ENCODE measurements at places on chromosomes 16 and 17.
A peak's percentile ranks its signal among the peaks of the same experiment; 100 is the strongest.

GRCh38 chr17:76907352-76907751, 39.1 kb downstream of the MGAT5B start:
- no peak for DNase-seq

GRCh38 chr17:39676198-39676819, 8.1 kb downstream of the PNMT start:
- peak; percentile 20 for DNase-seq

- no peak for DNase-seq
These were observed 27.1 kb downstream of the MMD start for GRCh38 chr17:55394357-55395021.

- DNase-seq, result no peak
These were observed 21.8 kb downstream of the DRC3 start for GRCh38 chr17:17994271-17995069.

DNA sequence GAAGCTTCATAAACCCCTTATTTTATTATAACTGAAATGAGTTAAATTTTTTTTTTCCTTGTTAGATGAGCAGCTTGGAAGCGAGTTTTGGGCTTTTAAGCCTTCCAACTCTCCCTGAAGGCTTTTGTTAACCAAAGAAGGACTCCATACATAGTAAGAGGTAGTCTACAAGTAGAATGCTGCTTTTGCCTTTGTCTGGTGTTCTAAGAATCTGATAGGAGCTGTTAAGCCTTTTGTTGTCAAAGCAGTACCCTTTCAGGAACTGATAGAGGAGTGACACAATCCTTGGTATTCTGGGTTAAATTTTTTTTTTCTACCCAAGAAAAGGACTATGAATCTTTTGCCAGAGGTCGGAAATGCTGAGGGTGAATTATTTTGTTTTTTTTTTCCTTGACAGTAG, 26.1 kb downstream of the MAP2K4 start:
- no peak for DNase-seq

GRCh38 chr16:5907544-5907943, 809.9 kb upstream of the EEF2KMT start:
- no peak for DNase-seq

DNA sequence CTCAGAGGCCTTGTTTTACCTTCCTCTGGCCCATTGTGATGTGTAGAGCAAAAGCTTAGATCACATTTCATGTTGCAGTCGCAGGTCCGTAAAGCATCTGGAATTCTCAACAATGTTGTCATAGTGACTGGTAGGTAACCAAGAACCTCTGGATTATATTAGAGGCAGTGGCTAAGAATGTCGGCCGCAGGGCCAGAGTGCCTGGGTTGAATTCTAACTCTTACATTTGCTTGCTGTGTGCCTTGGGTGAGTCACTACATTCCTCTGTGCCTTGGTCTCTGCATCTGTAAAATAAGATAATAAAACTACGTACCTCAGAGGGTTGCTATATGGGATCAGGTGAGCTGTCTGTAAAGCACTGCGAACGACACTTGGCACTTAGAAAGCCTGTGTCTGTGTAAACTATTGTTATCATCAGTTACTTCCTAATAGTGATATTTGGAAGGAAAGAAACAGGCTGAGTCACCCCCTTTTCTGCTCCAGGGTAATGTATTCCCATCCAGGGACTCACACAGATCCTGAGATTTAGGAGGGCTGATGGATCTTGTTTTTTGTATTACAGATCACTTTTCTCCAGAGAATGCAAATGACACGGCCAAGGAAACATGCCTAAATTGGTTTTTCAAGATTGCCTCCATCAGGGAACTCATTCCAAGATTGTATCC, 52.2 kb downstream of the VPS35L start:
- no peak for DNase-seq

DNA sequence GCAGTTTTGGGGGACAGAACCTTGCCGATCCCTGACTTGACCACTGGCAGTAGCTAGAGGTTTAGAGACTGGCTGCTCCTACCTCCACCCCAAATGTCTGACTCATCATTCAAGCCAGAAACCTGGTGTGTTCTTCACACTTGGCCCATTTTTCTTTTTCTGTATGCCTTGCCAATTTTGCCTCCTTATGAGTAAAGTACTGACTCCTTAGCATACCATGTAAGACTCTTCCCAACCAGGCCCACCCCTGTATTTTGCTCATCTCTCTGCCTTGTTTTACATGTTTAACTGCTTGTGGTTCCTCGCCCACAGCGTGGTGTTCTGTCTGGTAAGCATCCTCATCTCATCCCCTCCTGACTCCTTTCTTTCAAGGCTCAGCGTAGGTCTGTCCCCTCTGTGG, 37.9 kb downstream of the NUP88 start:
- DNase-seq, result no peak

DNA sequence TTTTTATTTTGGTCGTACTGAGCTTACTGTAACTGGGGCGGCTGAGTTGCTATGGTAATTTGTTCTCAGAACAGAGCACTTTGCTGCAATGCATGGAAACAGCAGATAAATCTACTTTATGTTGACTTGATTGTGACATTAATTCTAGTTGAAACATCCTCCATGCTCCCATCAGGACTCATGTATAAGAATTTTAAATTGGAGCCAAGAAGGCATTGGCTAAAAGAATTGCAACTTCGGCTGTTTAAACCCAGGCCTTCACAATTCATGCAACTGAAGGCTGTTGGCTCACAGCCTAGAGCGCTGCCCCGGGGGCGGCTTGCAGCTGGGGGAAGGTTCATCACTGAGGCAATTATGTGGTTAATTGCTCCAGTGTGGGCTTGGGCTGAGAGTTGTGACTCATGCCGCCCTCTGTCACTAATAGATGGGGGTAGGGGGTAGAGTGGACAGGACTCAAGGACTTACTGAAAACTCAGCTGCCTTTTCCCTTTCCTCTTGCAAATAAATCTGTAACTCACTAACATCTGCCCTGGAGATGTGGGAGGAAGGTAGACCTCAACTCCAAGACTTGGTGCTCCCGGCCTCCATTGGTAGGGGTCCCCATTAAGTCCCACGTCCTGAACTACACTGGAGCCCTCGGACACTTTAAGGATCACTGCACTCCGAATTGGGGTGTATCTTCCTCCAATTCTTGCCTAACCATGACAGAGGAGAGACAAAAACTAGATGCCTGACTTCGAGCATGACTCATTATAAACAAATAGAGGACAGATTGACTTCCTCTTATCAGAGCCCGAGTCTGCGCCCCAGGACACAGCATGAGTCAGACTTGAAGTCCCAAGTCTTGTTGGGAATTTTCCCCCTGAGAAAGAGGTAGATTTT, 37.5 kb downstream of the ERCC4 start:
- no peak for DNase-seq

DNA sequence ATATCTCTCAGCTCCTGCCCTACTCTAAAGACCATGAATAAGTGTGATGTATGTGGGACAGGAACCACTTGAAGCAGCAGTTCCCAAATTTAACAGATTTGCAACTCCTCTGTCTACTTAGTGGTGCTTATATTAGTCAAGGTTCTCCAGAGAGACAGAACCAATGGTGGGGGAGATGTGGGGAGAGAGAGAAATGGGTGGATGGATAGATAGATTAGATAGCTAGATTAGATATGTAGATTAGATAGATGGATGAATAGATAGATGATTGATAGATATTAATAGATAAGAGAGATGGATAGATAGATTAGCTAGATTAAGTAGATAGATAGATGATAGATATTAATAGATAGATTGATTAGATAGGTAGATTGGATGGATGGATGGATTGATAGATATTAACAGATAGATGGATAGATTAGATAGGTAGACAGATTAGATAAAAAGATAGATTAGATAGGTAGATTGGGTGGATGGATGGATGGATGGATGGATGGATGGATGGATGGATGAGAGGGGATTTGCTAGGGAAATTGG, 154.0 kb upstream of the NOL11 start:
- no peak for DNase-seq

DNA sequence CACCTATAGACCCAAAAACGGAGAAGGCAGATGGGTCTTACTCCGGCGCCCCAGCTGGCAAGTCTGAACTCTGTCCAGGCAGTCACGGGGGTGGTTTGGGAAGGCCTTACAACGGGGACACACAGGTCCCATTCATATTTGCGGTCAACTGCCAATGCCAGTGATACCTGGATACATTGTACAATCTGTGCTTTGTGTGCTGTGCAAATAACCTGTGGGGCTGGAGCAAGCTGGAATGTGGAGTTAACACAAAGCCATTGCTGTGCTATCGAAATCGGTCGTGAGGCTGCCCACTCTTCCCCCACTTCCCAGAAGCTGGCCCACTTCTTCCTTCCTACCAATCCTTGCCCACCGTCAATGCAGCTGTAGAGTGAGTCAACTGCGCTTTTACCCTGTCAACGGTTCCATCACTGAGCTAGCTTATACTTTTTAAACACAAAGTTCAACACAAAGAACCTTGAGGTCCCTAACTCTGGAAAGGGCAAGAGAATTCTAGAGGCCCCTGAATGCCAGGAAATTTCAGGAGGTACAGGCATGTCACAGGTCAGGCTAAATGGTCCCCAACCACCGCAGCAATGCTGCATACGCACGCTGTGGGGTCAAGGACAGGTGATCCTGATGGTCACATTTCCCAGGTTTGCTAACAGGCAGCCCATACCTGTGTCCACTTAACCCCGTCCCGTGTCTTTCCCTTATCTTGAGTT, 122.8 kb downstream of the ZFHX3 start:
- no peak for DNase-seq

DNA sequence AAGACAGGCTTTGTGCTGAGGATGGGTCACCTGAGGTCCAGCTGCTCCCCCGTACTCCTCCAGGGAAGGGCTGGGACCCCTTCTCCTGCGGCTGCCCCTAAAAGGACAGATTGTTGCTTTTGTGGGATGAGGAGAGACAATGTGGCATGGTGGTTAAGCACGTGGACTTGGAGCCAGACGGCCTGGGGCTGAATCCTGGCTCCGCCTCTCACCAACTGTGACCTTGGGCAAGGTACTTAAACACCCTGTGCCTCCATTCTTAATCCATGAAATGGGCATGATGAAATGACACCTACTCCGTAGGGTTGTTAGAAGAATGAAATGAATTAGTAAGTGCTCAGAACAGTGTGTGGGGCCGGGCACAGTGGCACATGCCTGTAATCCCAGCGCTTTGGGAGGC, 39.6 kb upstream of the PLCG2 start:
- no peak for DNase-seq

DNA sequence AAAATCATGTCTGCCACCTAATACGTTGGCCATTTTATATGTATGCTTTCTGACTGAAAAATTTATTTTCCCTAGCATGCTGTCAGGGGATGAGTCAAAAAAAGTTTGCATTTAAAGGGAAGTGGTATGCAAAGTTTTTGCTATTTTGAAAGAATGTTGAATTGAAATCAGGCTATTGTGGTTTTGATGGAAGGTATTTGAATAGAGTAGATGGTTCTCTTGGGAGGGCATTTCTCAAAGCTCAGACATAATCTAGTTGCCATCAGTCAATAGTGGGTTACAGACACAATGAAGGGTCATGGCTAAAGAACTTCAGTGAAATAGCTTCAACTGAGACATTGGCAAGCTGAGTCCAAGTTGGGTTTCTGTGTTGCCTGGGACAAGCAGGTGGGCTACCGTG, 102.4 kb downstream of the MAP2K6 start:
- no peak for DNase-seq

DNA sequence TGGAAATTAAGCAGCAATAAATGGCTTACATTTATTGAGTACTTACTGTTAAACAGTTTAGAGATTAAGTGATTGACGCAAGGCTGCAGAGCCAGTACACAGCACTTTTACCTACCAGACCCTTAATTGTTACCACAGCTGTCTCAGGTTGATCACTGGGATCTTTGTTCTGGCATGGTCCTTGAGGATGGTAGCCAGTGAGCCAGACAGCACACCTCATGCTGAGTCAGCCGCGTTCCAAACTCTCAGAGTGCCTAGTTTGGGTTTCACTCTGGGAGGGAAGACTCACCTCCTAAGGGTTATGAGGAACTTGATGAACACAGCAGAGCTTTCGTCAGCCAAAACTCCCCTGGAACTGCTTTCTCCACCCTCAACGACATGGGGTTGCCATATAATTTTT, 20.4 kb downstream of the CDH3 start:
- no peak for DNase-seq

- no peak for DNase-seq
These were observed 1.4 kb upstream of the PIPOX start for GRCh38 chr17:29041571-29041970.

DNA sequence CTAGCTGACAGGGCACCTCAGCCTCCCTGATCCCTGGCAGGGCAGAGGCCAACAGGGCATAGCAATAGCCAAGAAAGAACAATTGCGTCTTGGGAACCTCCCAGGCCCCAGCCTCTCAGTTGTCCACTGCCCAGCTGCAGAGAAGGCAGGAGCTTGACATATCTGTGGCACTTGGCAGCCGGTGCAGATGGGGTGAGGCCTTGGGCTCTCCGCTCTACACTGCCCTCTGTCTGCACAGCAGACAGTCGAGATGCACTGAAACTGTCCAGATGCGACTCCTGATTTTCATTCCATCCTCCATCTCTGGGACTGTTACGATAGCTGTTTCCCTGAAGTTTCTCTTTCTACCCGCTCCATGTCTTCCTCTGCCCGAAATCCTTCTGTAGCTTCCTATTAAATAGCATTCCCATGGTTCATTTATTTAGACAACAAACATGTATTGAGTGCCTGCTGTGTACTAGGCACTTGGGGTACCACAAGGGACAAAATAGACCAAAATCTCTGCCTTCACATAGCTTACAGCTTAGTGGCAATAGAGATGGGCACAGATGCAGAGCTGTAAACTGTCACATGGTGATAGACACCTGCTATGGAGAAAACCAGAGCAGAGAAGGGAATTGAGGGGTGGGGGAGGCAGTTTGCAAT, 3.3 kb downstream of the POLR3E start:
- no peak for DNase-seq

GRCh38 chr16:12646098-12646489, 157.6 kb downstream of the CPPED1 start:
- no peak for DNase-seq

DNA sequence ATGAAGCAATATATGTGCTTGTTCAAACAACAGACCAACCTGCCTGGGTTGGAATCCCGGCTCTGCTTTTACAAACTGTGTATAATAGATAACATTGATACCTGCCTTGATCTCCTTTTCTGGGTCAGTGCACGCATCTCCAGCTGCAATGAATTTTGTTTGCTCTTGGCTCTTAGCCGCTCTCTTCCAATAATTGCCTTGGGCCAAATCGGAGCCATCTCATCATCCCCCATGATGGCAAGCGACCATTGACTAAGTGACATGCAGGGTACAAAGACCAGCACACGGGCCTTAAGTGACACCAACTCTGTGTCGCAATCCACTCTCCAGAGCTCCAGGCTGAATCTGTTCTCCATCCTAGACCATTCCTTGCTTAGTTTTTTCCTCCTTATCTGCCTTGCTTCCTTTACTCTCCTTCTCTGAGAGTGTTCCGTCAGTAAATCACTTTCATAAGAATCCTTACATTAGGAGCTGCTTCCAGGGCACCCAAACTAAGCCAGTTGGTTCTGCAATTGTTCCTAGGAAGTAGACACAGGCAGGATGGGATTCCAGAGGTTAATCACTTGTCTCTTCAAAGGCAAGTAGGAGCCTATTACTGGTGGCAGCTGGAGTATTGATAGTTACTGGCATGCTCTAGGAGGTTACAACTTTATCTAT, 134.2 kb downstream of the ABCA8 start:
- no peak for DNase-seq

GRCh38 chr17:63701868-63702720, 2.2 kb upstream of the LIMD2 start:
- DNase-seq, result no peak
